ENCODE measurements at places on chromosomes 1 and 21.

DNA sequence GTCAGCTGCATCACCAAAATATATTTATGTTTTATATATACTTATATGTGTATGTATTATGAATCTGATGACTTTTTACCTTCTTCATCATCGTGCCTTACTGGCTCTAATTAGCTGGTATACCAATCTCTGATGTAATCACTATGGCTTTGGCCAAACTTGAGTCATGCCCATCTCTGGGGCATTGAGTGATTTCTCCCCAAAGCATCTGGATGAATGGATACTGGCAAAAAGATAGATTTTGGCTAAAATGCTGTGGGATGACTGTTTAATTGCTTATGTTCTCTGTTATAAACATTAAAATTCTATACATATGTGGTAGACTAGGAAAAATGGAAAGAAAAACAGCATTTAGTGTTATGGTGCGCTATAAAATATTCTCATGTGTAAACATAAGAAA lies 19.6 kb downstream of the CDKN2C start:
- DNase-seq: no peak

DNA sequence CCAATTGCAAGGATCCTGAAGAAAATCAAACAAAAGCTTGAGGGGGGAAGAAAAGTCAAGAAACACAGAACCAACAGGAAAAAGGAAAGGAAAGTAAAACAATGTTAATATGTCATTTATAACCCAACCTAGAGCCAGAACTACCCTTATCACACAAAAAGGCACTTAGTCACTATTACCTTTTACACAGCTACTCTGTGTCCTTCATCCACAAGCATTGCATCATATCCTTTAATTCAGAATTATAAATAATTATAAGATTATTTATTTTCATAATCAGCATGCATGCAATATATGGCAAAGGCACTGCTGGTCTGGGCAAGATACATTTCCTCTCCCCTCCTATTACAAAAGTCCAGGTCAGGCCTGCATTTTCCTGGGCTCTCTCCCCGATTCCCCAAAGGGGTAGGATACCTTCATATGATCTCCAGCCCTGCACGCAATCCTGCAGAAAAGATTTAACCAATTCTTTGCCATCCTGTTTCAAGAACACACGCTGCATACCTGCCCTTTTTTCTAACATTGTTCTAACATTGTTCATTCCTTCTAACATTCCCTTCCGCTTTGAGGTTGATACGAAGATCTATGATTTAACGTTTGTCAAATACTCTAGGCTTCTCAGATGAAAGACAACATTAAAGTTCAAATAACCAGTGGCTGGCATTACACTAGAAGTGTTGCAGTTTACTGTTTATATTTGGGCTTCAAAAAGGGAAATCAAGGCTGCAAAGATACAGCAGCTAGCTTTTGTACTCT lies 4.3 kb downstream of the PTPN14 start:
- DNase-seq: no peak

- peak; percentile 96 for DNase-seq
Observed at GRCh38 chr1:172670791-172671190, 11.9 kb downstream of the FASLG start.

DNA sequence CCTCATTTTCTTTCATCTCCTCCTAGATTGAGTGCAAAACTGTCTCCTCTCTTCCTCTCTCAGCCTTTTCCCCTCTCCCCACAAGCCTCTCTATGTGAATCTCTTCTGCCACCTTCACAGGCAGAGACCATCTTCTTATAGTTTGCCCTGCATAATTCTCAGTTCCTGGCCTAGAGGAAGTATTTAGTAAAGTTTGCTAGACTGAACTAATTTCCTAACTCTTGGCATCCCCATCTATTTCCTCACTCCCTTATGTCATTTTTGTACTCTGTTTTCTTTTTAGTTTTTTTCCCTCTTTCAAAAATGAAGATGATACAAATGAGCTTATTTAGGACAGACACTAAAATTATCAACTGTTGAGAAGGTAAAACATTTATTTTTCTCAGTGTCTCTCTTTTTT lies 66.0 kb downstream of the XCL2 start:
- no peak for DNase-seq

DNA sequence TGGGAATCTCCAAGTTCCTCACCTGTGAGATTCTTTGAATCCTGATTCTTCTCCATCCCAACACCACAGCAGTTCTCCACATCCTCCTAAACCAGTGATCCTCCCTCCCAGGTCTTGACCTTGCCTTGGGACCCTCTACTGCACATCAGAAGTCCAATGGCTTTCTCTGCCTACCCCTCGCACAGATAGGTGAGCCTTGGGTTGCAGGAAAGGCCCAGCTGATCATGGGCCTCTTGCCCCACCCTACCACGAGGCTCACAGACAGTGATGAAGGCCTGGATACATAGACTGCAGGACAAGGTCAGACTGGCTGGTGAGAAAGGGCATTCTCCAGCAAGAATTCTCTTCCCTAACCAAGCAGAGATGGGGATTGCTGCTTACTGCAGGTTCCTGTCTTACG lies 825 bp downstream of the FABP3 start:
- no peak for DNase-seq

- no peak for DNase-seq
Observed at GRCh38 chr1:231931846-231932454, 305.4 kb downstream of the DISC1 start.

DNA sequence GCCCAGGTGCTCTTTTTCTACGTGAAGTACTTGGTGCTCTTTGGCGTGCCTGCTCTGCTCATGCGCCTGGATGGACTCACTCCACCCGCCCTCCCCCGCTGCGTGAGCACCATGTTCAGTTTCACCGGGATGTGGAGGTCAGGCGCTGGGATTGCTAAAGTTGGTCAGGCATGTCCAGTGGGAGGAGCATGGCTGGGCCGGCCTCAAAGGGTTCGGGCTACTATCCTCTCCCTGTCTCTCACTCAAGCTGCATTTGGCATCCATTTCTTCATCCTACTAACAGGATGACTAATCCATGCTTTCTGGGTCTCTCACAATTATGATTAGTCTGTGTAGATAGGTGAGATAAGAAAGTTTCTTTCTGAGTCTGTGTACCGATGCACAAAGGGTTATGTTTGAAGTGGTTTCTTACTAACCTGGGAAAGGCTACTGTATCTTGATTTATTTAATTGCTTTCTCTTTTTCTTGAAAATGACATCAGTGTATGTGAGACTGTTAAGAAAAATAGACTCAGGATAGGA lies 135.9 kb downstream of the HHAT start:
- peak; percentile 11 for DNase-seq

DNA sequence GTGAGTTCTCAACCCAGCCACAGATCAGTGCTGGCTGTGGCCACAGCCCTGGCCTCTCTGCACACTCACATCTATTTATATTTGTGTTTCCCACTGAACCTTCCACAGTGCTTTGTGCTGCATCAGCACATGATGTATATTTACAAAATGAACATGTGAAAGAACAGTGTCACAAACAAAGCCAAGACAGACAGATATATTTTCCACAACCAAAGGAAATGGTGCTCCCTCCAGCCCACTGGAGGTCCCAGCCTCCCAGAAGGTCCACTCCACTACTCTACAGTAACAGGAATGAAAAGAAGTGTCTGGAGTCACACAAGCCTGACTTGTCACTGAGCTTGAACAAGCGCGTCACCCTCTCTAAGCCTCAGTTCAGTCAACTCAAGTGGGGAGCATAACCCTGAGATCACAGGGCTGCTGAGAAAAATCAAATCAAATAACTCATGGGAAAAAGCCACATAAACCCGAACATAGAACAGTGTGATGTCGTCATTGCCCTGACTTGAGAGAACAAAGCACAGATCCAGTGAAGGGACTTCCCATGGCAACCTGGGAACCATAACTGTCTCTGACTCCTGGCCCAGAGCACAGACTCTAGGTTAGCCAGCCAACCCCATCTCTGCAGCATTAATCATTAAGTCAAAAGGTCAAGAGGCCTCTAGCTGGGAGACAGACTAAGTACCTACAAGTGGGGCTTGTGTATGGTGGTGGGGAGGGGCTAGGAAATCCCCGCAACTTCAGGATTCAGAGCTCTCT lies 121.2 kb downstream of the TRABD2B start:
- no peak for DNase-seq

DNA sequence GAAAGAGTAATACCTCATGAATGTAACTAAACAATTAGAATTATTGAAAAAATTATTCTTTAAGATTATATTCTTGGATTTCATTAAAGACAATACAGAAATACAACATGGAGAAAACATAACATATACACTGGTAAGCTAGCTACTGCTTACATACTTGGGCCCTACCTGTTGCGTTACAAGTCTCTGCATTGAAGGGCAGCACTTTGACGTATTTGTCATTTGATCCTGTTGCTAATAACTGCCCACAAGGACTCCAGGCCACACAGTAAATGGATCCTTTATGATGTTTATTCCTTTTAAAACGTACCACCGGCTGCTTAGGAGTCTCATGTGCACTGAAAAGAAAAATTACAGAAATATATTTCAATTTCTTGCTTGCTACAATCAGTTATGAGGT lies 19.8 kb upstream of the CLCC1 start:
- DNase-seq: no peak

DNA sequence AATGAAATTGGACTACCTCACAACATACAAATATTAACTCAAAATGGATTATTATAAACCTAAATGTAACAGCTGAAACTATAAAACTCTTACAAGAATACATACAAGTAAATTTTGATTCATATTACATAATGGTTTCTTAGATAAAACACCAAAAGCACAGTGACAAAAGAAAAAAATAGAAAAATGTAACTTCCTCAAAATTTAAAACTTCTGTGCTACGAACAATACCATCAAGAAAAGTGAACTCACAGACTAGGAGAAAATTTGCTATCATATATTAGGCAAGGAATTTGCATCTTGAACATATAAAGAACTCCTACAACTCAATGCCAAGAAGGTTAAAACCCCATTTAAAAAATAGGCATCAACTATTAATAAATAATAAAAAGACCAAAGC lies 31.2 kb downstream of the ANGPTL3 start:
- no peak for DNase-seq

- DNase-seq: no peak
Observed at GRCh38 chr1:109237512-109237911, 11.8 kb upstream of the CELSR2 start.

DNA sequence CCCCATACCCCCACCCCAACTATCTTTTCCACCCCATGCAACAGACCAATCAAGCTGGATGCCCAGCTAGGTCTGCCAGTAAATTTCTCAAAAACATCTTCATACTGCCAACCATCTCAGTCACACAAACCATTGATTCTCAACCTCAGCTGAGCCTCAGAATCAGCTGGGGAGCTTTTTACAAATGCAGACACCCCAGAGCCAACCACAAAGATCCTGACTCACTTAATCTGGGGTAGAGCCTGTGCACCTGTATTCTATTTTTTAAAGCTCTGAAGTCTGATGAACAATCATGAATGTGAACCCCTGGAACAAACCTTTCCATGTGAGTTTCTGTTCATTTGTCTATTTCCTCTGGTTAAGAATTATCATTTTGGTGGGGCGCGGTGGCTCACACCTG lies 66.0 kb downstream of the ZNF281 start:
- DNase-seq: no peak

- DNase-seq: peak; percentile 73
Observed at GRCh38 chr1:201708085-201708512, 120.9 kb upstream of the IPO9 start.

DNA sequence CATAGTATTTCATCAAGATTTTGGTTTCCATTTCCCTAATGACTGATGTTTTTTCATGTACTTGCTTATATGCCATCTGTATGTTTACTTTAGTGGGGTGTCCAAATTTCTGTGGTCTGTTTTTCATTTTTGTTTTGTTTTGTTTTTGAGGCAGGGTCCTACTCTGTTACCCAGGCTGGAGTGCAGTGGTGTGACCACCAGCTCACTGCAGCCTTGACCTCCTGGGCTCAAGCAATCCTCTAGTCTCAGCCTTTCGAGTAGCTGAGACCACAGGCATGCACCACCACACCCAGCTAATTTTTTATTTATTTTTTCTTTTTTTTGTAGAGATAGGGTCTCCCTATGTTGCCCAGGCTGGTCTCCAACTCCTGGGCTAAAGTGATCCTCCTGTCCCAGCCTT lies 378.0 kb upstream of the VAMP3 start:
- no peak for DNase-seq

- DNase-seq: no peak
Observed at GRCh38 chr1:162110910-162111309, 41.4 kb downstream of the NOS1AP start.

DNA sequence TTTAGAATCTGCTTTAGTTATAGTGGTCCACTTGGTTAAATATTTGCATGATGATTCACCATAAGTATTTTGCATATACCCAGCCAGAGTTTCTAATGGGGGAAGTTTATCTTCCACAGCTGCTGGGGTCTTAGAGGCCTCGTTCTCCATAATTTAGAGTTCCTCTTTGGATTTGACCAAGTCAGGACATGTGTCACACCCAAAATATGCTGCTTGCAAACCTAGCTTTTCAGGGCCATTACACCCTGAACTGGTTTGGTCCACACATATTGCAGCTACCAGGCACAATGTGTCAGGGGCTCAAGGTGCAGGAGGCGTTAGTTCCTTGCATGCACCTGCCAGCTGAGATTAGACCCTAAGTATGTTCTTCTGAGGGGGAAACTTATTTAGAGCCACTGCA lies 17.1 kb upstream of the FMO4 start:
- no peak for DNase-seq

- no peak for DNase-seq
Observed at GRCh38 chr1:151130987-151131586, 15.3 kb downstream of the SEMA6C start.

GRCh38 chr1:118290046-118290445 lies 105.0 kb upstream of the SPAG17 start:
- no peak for DNase-seq

DNA sequence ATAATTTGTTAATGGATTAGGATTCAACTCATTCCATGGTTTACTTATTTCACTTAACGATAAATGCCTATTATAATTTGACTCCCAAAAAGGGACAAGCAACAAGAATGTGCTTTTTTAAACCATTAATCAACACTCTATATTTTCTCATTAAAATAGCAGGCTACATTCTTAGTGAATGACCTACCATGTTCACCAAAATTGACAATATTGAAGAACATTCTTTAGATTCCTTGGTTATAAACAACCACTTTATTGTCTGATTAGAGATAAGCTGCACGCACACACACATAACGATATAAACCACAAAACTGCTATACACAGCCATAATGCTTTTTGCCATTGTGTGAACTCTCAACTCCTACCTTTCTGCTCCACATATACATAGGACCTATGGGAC lies 75.4 kb upstream of the LRRC7 start:
- no peak for DNase-seq

DNA sequence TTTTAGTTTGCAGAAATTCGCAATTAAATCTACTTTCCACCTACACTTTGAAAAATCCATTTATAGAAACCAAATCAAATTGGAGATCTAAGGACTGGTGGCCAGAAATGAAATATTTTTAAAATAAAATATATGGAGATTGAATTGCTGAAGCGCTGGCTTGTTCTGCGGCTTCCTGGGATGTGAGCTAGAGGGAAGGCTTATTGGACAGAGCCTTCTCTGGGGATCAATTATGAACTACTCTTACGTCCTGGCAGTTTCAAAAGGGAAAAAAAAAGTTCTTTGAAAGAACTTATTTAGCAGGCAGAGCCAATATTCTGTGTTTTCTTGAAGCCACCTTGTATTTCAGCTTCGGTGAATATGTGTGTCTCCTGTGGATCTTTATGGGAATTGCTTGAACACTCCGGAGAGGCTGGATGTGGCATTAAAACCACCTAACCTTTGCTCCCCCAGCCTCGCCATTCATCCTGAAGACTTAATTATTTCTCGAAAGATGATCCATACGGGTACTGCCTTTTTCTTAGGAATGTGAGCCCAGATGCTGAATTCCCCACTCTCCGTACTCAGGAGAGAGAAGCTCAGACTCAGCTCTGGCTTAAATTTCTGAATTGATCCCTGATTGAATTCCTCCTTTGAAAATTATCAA lies 478.9 kb upstream of the VAMP3 start:
- DNase-seq: no peak

Data from Jurkat, Clone E6-1 (cell line).